ENCODE measurements at places on chromosomes 7 and 10.

DNA sequence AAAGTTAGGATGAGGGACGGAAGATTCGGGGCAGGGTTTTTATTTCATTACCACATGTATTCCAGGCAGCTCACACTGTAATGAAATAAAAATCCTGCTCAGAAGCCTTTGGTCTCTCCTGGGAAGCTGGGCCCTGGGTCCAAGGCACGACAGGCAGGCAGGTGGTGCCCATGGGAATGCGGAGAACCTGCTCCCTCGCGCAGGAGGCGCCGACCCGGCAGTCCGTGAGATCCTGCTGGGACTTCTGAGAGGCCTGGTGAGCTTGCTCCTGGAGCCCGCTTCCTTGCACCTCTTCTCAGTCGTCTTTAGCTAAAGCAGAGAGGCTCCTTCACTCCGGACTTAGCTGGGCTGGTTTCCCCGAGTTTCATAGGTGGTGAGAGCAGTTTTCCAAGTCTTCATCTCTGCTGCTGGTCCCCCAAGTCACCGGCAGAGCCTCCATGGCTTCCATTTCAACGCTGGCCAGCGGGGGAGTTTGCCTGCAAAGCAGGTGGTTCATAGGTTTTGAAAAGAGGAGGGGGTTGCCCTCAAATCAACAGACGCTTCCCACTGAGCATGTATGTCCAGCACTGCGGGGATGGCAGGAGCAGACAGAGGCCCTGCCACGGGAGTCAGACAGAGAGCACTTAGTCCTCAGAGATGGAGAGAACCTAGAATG, 24.5 kb downstream of the IL15RA start:
- no peak for DNase-seq

DNA sequence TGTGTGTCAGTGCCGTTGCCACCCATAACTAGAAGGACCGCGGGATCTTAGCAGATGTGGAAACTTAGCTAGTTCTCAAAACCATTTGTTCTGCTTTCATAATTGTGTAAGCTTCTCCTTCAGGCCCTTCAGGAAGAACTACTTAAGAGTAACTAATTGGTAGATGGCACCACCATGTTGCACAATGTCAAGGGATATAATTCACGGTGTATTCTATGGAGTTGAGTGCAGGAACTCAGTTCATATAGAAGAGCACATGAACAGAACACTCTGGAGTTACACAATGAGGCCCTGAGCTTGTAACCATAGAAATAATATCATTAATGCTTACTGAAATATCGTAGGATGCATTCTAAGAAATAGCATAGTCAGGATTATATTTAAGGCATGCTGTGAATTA, 126.5 kb upstream of the GAD2 start:
- DNase-seq: no peak

- no peak for DNase-seq
Measured at GRCh38 chr10:36500266-36500665, 625.1 kb upstream of the ANKRD30A start.

DNA sequence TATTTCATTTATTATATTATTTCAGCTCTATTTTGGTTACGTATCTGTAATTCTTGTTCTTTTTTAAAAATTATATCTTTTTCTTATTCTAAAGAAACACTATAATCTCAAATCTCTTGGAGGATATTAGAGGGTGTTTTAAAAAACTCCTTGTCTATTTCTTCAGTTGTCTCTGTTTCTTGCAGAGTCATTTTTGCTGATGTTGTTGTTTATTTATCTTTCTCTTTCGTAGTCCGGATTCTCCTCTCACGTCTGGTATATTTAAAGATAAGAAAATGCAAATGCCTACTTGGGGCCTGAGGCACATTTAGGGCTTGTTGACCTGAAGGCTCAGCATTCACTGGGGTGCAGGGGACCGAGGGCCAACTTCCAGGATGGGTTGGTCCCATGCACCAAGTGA, 181.2 kb upstream of the CTBP2 start:
- DNase-seq: no peak

DNA sequence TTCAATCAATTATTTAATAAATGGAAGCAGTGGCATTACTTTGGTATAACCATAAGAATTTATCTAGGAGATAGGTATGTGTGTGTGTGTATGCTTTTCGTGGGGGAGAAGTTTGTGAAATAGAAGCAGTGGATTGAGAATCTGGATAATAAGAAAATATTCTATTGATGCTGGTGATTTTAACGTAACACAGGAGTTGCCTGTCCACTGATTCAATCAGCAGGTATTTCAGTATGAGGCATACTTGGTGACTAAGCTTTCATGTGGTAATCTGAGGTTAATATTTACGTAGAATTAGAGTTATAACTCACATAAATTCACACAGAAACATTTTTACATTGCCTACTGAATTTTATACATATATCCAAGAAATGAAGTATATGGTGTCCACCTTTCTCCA, 568.0 kb downstream of the ZWINT start:
- no peak for DNase-seq

DNA sequence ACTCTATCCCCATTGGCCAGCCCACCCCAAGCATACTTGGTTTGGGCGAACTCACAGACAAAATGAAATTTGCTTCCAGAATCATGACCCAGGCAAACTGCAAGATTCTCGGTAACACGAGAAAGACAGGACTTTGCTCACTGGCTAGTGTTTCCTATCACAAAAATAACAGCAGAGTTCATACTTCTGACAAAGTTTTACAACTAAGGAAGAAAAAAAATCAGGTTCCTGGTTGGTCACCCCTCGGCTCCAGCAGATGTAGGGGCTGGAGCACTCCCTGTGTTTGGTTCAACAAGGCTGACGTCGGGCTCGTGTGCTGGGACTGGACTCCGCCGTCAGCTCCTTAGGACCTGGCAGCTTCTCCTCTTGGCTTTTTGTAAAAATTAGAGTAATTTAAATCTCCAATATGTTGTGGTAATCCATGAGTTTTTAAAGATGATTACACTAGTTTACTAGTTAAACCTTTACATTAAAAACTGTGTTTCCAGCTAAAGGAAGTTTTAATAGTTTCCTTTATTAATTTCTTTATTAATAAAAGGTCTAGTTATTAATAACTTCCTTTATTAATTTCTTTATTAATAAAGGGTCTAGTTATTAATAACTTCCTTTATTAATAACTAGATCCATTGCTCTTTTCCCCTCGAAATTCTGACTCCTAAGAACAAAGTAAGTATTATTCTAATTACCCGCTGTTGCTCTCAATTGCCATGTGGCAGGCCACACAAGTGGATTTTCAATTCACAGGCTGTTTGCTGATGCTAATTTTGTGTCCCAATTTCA, 115.6 kb upstream of the RNF32 start:
- DNase-seq: no peak

DNA sequence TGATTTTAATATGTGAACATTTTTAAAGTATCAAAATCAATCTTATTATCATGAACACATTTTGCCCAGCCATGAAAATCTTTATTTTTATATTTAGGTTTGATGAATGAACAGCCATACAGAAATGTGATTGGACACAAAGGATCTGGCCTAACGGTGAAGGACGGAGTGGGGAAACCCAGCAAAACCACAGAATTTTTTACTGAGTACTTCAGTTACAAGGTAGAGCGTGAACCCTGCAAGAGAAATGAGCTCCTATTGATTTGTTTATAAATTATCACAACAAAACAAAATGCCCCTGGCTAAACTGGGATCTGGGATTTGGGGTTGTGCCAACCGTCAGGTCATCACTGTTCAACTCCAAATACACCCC, 118.8 kb downstream of the JAZF1 start:
- no peak for DNase-seq

DNA sequence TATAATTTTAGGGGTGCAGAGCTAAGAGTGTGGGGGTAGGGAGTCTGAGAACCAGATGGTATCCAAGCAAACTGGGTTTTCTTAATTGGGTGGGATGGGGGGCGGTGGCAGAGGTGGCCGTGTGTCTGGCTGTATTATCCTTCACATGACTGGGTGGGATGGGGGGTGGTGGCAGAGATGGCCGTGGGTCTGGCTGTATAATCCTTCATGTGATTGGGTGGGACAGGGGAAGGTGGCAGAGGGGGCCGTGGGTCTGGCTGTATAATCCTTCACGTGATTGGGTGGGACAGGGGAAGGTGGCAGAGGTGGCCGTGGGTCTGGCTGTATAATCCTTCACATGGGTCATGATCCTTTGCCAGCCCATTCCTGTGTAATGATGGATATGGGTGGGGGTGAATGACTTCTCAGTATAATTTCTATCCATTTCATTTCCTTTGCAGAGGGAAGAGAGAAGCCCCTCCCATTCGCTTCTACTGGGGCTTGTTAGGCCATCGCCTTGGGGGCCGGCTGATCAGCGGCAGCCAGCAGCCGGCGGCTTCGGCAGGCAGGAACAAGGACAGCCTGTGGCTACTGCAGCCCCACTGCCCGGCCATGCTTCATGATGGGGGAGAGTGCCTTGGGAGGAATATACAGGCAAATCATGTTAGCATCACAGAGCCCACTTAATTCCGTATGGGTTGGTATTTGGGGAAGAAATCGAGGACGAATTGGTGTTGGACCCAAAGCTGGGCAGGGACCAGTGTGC, 179.6 kb upstream of the MKI67 start:
- no peak for DNase-seq

GRCh38 chr10:117133273-117134055, 4.6 kb downstream of the VAX1 start:
- DNase-seq: no peak

DNA sequence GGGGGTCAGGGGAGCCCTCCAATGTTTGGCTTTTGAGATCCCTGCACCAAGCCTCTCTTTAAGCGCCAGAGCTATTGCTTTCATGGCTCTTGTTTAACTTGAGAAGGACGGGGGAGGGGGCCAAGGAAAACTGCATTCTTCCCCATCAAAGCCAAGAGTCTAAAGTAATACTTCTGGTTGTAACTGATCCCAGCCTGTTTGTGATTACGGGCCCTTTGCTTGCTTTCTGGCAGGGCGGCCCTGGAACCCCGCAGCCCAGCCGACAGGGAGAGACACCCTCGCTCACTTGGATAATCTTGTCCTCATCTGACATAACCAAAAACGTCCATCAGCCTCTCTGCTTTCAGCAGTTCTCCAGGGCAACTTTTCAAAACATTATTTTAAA, 154.7 kb downstream of the NEURL1 start:
- DNase-seq: no peak

- no peak for DNase-seq
Measured at GRCh38 chr10:122348512-122348911, 26.0 kb upstream of the PLEKHA1 start.

DNA sequence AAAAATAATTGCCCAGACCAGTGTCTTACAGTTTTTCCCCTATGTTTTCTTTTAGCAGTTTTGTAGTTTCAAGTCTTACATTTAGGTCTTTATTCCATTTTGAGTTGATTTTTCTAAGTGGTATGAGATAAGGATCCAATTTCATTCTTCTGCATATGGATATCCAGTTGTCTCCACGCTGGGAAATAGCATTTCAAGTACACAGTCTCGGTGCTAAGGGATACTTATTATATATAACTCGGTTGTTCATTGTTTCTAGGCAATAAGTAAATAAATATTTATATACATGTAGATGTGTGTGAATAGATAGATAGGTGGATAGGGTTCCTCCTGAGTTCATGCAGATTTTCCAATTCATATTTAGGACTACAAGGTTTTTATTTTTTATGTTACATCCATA, 16.0 kb downstream of the TAF3 start:
- no peak for DNase-seq

GRCh38 chr10:129331207-129331838, 135.7 kb upstream of the MGMT start:
- no peak for DNase-seq

DNA sequence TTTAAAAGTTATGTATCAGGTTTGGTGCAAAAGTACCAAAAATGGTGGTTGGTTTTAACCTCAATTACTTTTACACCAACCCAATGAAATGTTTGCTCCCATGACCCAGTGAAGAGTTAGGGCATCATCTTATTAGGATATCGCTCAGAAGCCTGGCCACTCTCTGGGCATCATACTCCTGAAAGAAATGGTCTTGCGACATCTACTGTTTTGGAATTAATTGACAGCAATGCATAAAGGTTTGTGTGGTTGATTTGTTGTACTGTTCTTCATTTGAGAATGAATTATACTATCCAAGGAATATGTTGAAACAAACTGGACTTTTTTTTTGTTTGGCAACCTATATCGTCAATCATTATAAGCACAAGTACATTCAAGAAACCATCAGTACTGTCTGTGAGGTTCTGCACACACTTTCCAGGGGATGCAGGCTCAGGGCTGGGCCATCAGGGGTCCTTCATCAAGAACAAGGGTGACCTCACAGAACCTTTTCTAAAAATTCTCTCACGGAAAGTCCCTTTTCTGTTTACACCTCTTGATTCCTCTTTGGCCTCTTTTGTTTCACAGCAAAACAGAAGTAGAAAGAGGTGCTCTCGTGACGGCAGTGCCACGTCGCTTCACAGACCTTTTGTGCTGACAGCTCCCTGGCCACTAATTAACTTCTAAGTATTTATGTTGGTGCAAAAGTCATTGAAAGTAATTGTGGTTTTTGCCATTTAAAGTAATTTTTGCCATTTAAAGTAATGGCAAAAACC, 117.2 kb upstream of the KLF6 start:
- DNase-seq: no peak

- DNase-seq: peak; percentile 34
Measured at GRCh38 chr7:144738708-144739314, 97.0 kb downstream of the TPK1 start.

- no peak for DNase-seq
Measured at GRCh38 chr10:123998197-123999141, 94.9 kb downstream of the CHST15 start.

DNA sequence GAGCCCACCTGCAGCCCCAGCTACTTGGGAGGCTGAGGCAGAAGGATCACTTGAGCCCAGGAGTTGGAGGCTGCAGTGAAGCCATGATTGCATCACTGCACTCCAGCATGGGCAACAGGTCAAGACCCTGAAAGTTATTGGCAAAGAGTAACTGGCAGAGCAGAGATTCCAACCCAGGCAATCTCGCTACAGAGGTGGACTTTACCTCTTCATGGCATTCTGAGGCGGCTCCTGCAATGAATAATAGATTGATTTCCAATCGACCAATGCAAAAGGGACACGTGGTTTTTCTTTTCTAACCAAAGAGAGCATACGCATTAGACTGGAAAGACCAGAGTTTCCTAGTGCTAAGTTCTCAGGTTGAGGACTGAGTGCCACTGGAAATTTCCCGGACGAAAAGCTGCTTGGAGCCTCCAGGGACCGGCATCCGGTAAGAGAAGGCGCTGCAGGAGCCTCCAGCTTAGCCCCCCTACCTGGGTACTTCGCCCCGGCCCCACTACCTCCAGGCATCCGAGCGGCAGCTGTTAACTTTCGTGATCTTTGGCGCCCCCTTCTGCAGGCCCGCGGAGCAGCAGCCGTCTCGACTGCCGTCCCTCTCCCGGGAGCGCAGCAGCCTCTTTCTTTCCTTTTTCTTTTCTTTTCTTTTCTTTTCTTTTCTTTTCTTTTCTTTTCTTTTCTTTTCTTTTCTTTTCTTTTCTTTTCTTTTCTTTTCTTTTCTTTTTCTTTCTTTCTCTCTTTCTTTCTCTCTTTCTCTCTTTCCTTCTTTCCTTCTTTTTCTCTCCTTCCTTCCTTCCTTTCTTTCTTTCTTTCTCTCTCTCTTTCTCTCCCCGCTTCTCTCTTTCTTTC, 4.1 kb downstream of the MBLAC1 start:
- peak; percentile 48 for DNase-seq

- DNase-seq: no peak
Measured at GRCh38 chr10:79588800-79589199, 21.9 kb upstream of the SFTPA1 start.

DNA sequence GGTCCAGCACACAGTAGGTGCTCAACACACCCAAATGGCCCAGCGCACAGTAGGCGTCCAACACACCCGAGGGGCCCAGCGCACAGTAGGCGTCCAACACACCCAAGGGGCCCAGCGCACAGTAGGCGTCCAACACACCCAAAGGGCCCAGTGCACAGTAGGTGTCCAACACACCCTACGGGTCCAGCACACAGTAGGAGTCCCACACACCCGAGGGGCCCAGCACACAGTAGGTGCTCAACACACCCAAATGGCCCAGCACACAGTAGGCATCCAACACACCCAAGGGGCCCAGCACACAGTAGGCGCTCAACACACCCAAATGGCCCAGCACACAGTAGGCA, 80.8 kb downstream of the FOXL3 start:
- no peak for DNase-seq
